ENCODE measurements at places on chromosomes 1 and 21.

DNA sequence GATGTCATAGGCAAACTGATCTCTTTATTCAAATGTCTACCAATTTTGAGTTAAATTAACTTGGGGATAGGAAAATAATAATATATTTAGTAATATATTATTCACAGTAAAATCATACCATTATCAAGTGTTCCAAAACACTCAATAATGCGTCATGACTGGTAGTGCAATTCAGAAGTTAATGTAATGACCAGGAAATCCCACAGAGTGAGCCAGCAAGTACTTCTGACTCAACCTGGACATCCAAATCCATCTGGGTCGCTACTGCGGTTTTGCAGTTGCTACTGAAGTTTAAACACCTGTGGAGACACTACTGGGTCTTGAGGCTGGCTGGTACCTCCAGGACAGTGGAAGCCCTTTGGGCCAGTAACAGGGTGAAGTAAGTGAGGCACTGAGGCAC is 44.8 kb downstream of the DPYD start:
- DNase-seq = no peak

GRCh38 chr1:9086045-9086444 is 16.6 kb upstream of the SLC2A5 start:
- DNase-seq = no peak

DNA sequence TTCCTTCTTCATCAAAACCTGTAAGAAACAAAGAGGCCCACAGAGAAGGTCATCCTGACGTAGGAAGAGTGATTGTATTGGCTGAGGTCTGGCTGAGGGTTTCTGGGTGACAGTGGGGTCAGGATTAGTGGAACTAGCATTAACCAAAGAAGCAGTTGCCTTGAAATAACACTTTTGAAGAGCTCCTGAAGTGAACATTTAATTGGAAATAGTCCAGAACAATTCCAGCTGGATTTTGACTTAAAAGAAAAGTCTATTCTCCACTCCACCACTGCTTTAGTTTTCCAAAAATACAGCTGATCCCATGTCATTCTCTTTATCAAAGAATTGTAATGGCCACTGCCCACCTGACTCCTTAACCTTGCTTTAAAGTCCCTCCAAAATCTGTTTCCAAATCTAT is 27.7 kb downstream of the CASQ2 start:
- no peak for DNase-seq

- no peak for DNase-seq
These were observed 2.1 kb downstream of the TAF12 start for GRCh38 chr1:28640766-28641165.

DNA sequence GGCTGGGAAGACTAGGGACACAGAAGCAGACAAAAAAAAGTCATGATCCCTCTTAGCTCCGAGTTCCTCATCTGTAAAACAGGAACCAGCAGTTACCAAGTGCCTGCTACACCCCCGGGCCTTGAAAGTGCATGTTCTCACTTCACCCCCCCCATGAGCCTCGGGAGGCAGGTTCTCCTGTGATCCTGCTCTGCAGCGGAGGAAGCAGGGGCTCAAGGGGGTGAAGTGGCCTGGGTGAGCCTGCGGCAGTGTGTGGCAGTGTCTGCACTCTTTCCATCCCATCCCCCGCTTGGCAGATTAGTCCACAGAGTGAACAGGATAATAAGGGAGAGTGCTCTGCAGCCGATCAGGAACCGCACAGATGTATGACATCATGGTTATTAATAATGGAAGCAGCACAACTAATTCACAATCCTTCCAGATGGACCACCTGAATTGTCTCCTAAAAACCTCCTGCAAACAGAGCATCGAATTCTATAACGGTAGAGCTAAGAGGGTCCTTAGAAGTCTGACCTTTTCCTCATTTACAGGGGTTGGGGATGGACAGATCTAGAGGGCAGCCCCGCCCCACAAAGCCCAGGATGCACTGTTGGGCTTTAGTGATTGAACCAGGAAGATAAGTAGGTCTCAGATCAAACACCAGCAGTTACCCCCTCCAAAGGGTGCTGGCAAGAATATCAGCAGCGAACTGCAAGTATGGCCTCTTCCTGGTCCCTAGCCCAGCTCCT is 174.1 kb upstream of the EDN2 start:
- DNase-seq = no peak

DNA sequence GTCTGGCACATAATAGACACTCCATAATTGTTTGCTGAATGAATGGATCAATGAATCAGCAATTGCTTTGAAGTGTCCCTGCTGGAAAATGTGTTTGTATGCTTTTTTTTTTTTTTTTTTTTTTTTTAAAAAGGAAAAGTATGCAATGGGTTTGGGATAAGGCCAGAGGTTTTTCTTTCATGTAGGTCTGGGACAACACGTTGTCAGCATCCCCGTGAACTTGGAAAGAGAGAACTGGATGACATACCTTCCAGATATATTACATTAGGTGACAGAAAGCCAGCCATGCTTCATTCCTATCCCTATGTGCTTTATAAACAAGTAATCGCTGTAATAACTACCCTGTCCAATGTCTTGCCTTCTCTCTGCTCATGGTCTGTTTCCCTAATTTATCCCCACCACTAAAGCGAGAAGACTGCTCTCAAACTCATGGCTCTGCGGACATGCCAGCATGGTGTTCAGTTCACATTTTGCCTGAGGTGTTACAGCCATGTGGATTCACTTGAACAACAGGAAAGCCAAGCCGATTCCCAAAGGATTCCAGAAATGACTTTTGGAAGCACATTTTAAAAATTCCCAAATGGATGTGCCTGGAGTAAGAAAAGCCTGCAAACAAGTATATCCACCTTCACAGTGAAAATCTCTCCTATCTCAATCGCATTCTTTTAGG is 34.8 kb upstream of the GREM2 start:
- no peak for DNase-seq

DNA sequence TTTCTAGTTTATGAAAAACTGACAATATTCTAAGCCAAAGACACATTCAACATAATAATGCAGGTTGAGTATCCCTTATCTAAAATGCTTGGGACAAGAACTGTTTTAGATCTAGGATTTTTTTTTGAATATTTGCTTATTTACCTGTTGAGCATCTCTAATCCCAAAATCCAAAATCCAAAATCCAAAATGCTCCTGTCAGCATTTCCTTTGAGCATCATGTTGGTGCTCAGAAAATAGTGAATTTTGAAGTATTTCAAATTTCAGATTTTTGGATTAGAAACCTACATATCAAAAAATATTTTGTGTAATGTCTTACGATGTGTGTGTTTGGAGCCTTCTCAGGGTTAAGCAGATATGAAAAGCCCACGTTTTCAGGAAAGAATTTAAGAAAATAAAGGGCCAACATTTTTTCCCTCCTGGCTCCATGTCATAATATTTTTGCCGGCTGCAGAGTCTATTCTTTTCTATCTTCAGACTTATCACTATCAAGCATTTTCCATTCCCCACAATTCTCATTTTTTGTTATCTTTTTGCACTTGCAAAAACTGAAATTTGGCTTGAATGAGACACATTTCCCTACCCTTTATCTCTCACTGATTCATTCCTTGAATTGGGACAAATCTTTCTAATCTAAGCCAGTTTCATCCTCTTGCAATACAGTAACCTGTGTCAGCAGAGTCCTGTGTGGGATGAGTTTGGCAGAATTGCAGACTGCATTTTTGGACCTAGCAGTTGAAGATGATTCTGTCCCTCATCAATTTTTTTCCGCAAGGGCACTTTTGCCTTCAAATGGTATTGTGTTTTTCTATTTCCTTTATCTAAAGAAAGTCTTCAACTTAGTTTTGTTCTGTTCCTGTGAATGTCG is 233.9 kb downstream of the DISC1 start:
- no peak for DNase-seq

DNA sequence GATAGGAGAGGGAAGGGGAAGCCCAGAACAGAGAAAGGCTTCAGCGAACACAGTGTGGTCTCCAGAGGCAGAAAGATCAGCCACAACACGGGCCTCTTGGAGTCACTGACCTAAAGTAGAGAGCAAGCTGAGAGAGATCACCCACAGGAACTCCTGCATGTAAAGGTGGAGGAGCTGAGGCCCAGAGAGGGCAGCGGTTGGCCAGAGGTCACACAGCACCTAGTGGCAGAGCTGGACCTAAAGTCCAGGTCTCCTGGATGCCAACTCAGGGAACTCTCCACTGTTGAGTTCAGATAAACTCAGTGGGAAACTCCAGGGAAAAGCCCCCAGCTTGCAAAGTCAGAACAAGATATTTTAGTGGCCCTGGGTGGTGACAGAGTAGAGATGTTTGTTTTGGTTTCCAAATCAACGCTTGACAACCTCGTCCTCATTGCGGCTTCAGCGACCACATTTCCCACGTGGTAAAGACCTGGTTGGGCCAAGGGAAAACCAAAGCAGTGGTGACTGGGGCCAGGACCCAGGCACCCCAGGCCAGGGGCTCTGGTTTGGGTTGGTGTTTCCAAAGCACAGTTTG is 4.6 kb downstream of the IFFO2 start:
- DNase-seq = no peak

DNA sequence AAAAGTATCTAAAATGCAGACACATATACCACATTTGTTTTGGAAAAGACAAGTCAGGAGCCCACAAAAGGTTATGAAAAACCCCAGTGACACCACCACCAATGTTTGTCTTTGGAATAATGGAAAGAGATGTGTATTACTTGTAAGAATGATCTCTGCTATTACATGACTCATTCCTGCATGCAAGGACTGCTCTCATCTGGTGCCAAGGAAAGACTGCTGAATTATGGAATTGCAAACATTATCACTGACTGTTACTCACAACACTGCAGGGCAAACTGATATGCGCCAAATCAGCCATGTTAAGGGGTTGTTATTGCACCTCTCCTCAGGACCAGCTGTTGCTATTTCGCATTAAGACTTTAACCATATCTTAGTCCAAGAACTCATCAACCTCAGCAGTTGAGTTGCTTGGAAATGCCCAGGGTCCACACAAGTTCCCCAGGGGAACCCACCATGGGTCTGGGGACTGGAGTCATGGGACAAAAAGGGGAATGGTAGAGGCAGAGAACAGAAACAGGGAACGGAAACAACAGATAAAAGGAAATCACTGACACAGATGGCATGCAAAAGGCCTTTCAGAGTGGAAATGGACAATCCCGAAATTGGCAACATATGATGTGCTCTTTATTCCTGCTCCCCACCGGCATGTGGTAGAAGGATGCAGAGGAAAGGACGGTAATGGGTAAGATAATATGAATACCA is 34.4 kb downstream of the CAPZB start:
- DNase-seq = peak; percentile 91

- no peak for DNase-seq
These were observed 2.1 kb downstream of the GPR161 start for GRCh38 chr1:168134642-168135041.

GRCh38 chr1:86377341-86377740 is 18.8 kb downstream of the ODF2L start:
- no peak for DNase-seq

- no peak for DNase-seq
These were observed 46.7 kb downstream of the H3-3A start for GRCh38 chr1:226108935-226109828.

GRCh38 chr1:243474906-243475305 is 219.1 kb downstream of the SDCCAG8 start:
- no peak for DNase-seq

DNA sequence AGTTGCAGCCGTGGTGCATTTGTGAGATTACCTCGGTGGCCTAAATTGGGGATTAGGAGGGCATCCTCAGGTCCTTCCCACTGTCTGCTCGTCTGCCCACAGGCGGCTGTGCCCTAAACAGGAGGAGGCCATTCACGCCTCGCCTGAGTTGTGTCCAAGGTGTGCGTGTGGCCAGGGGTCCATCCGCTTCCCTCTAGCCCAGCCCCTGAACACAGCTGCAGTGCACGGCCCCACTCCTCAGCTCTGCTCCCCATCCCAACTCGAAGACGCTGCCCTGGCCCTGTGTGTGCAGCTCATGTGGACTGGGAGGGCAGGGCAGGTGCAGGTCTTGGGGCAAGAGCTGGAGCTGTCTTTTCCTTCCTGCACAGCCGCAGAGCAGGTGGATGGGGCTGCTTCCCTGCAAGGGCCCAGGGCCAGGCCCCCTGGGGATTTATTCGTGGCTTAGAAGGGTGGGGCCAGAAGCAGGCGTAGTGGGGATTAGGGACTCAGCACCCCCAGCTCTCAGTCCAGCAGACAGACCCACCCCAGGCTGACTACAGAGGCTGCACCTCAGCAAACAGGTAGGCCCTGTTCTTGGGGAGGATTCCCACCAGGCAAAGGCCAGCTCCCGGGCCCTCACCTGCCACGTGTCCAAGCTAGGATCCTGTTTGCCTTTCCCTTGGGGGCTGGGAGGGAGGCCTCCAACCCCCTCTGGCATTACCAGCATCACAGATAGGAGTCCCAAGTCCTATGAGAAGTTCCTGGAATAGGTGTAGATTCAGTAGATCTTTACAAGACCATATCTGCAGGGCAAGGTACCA is 4.3 kb downstream of the GUK1 start:
- no peak for DNase-seq

- no peak for DNase-seq
These were observed 51.8 kb downstream of the ANGPTL1 start for GRCh38 chr1:178819123-178819522.

DNA sequence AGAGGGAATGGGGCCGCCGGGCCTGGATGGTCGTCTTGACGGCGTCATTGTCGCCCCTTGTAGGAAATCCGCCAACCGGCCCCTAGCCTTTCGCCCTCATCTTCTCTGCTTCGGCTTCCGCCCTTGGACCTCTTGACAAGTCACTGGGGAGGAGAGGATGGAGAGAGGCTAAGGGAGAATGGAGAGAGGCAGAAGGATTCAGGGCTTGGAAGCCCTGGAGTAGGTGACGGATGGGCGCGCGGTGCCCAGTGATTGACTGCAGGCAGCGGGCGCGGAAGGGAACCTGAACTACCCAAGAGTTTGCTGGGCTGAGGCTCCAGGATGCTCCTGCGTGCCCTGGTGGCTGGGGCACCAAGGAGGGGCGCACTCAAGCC is 651 bp downstream of the PDE4B start:
- no peak for DNase-seq

- peak; percentile 19 for DNase-seq
These were observed 36.8 kb downstream of the RAP1A start for GRCh38 chr1:111656086-111657017.

DNA sequence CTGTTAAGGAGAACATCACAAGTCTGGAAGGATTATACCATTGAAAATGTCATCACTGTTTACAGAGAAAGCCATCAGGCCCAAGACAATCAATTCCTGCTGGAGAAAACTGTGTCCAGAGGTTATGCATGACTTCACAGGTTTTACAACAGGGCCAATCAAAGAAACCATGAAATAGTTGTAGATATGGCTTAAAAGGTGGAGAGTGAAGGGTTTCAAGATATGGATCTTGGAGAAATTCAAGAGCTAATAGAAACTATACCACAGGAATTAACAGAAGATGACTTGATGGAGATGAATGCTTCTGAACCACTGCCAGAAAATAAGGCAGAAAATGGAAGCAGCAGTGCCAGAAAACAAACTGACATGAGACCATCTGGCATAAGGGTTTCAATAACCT is 30.2 kb downstream of the USP1 start:
- DNase-seq = no peak

GRCh38 chr1:233738396-233738795 is 124.5 kb downstream of the KCNK1 start:
- no peak for DNase-seq

- DNase-seq = no peak
These were observed 12.5 kb downstream of the LBR start for GRCh38 chr1:225415307-225415706.

GRCh38 chr1:116807394-116808199 is 53.4 kb downstream of the CD2 start:
- DNase-seq = no peak

GRCh38 chr1:237772009-237772408 is 118.7 kb downstream of the ZP4 start:
- no peak for DNase-seq
